ENCODE measurements at places on chromosomes 4 and X.

DNA sequence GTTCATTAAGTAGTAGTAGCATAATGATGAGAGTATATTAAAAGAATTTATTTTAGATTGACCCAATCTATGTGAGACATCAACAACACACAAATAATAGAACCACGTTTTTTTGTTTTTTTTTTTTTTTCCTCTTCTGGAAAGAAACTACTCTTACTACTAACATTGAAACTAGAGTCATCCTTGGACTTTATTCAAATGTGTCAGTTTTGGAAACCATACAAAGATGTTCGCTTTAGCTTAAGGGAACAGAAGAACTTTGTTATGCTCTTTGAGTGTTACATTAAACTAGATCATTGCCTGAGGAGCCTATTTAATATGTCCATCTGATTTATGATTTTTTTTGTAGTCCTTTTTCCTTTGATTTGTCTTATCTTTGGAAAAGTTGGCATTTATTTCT, 166.7 kb downstream of the RPA4 start:
- no peak for DNase-seq

GRCh38 chr4:48032721-48033120, 16.1 kb downstream of the NIPAL1 start:
- no peak for DNase-seq

- DNase-seq: no peak
Observed at GRCh38 chr4:156290811-156291210, 337.1 kb upstream of the CTSO start.

- DNase-seq: no peak
Observed at GRCh38 chr4:25069014-25069413, 38.3 kb upstream of the LGI2 start.

DNA sequence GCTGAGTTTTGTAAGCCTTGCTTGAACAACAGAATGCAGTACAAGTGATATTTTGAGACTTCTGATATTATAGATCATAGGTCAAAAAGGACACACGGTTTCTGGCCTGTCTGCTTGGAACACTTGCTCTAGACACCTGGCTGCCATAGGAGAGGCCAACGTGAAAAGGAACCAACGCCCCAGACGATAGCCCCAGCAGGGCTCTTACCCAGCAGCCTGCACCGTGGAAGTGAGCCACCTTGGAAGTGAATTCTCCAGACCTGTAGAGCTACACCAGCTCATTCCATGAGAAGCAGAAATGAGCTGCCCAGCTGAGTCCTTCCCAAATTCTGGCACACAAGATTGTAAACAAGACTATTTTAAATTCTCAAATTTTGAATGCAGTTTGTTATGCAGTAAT, 323.1 kb downstream of the FBXO8 start:
- DNase-seq: no peak

- no peak for DNase-seq
Observed at GRCh38 chr4:116664198-116664597, 421.2 kb downstream of the TRAM1L1 start.

Measured in H7 (cell line).